ENCODE measurements at places on chromosomes 6 and 20.

GRCh38 chr6:70369332-70369950, 43.9 kb upstream of the FAM135A start:
- DNase-seq: peak; percentile 52

- no peak for DNase-seq
Observed at GRCh38 chr6:11188161-11188915, 44.1 kb downstream of the NEDD9 start.

- DNase-seq: no peak
Observed at GRCh38 chr6:35282472-35282871, 15.1 kb upstream of the DEF6 start.

DNA sequence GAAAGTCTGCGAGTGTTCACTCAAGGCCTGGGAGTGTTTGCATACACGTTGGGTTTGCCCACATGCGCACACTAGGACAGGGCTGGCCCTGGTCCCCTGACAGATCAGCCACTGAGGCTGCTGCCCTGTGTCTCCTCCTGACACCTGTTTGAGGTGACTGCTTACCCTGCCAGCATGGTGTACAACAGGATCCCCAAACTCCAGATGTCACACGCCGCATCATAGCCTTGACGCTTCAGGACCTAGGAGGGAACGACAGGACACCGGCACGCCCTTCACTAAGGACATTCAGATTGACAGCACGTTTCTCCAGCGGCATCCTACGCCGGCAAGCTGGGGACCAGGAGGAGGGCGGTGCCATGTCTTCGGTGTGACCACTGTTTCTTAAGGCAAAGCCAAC, 37.0 kb upstream of the MPC1 start:
- DNase-seq: no peak

DNA sequence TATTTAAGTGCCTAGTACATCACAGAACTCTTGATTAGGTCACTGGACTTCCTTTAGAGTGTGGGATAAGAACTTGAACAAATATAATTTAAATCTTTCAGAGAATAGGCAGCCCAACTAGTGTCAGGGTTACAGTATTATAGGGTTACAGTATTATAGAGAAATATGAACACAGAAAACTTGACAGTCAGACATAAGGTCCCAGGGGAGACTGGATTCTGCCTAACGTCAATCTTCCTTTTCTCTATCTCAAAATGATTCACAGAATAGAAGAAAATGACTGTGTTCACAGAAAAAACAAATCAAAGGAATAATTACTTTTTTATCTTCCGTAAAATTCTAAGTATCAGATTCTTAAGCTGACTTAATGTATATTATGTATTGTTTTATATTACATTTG, 623.8 kb downstream of the HTR1B start:
- DNase-seq: no peak

DNA sequence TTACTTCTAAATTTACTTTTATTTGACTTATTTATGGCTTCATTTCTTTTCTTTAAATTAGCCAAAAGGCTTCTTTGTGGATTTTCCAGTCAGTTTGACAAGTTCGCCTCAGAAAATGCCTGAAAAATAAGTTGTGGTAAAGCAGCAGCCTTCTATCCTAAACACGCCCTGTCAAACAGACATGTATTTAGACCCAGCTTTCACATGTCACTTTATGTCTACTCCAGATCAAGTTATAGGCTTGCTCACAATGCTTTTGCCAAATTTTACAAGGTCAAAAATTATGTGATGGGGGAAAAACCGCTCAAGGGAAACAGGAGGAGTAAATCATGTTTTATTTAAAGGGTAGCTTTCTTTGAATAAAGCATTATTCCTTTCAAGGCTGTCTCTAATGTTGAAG, 615.0 kb downstream of the HDGFL1 start:
- peak; percentile 67 for DNase-seq

GRCh38 chr20:57990396-57990987, 238.0 kb downstream of the ANKRD60 start:
- DNase-seq: no peak

DNA sequence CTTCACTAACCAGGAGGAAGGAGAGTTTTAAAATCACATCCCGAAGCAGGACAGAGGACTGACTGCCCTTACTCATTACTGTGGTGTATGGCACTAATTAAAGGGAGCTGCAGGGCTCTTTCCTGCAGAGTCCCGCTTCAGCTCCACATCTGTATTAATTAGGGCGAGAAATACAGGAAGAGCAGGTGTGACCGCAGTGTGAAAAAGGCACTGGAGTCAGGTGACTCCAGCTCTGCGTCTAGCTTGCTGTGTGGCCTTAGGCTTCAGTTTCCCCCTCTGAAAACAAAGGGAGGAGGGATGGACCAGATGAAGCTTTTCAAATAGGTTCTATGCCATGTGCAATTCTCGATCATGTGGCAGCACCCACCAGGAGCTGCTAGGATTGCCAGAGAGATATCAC, 34.0 kb downstream of the KIAA1755 start:
- DNase-seq: no peak

DNA sequence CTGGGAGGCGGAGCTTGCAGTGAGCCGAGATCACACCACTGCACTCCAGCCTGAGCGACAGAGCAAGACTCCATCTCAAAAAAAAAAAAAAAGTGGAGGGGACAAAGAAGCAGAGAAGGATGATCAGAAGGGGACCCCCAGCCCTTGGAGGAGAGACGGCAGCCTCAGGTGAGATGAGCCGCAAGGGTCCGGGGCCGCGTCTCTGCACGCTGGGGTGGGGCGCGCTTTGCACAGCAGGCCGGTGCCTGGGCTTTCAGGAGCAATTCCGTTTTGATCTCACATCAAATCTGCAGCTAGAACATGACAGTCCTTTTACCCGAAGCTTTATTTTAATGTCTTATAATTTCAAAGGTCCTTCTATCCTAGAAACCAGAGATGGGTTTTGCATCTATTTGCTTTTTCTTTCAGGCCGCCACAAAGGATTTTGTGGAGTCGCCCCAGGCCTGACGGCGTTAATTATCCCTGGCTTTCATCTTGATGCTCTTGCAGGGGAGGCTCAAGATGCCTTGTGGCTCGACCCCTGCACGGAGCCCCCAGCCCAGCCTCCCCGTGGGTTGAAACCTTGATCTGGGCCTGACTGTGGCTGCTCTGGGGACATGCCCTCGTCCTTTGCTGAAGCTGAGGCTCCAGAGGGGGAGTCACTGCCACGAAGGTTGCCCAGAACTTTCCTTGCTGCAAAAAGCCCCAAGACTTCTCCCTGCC, 17.3 kb downstream of the HRH3 start:
- no peak for DNase-seq

- DNase-seq: no peak
Observed at GRCh38 chr20:22568872-22569344, 15.5 kb downstream of the FOXA2 start.

DNA sequence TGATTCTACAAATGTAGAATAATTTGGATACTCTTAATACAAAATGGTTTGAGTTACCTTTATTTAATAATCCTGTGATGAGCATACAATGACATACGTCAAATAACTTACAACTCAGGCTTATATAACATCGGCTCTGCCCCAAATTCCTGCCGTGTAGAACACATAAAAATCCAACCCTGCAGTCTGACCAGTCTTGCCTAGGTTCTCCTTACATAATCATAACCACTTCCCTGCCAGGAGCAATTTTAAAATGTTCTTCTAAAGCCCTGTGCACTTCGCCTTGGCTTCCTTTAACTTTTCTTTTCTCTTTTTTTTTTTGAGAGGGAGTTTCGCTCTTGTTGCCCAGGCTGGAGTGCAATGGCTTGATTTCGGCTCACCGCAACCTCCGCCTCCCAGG, 16.2 kb upstream of the IER3 start:
- no peak for DNase-seq

- DNase-seq: no peak
Observed at GRCh38 chr6:151181706-151182363, 57.9 kb upstream of the AKAP12 start.

DNA sequence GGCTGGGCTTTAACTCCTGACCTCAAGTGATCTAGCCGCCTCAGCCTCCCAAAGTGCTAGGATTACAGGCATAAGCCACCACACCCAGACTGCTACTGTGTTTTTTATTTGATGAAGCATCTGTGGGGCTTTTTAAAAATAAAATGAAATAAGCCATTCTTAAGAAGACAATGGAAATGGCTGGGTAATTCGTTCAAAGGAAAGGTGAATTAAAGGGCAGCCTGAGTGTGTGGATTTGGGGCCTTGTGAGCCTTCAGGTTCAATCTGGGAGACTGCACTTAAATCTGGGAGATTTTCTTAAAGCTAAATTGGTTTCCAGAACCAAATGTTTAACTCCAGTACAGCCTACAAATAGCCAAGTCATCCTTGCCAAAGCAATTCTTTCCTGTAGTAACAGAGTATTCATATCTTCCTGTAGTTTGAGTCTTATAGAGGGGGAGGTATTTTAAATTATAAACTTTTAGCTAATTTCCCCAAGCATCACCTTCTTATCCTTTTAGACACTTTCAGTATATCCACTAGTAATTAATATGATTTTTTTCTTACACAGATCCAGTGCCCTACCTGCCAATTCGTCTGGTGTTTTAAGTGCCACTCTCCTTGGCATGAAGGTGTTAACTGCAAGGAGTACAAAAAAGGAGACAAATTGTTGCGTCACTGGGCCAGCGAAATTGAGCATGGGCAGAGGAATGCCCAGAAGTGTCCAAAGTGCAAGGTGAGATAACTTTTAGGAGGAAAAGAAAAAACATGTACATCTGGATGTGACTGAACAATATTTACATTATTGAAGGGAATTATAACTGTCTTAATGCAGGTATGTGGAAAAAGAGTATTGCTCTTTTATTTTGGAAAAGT, 95.4 kb downstream of the RNF217 start:
- DNase-seq: no peak

- DNase-seq: peak; percentile 37
Observed at GRCh38 chr6:30463651-30464618, 25.4 kb upstream of the HLA-E start.

DNA sequence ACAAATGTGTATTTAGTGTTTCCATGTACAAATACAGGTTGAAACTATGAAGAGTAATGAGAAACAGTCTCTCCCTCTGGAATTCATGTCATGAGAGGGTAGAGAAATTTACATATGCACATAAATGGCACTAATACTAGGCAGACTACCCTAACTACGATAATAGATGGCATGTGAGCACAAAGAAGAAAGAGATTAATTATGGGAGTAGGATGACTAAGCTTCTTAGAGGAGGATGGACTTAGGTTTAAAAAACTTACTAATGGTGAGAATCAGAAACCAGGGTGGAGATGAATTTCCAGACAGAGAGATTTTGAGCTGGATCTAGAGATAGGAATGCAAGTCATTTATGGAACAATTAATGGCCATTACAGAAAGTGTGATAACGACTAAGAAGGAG, 225.3 kb upstream of the HTR1E start:
- no peak for DNase-seq

DNA sequence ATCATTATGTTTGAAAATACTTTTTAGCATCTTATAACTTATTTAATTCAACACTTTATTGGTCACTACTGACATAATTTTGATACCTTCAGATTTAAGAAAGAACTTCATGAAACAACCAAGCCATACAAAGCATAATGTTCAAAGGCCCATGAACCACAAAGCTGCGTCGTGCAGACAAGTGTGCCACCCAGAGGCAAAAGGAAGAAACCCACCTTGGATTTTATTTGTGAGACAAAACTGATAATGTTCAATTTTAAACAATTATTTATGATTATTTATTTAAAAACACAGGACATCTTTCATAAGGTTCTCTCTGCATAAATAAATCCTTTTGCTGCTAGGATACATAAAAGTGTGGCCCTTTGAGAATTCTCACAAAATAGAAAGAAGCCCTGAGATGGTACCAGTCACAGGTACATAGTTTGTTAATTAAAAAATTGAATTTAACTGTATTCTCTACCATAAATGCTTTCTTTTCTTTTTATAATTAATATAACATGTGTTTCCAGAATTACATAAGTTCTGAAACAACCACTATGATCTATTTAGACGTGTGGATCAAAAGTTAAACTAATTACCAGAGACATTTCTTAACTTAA, 143.7 kb downstream of the RALGAPA2 start:
- DNase-seq: peak; percentile 14

GRCh38 chr6:118350881-118351430, 197.1 kb upstream of the PLN start:
- DNase-seq: no peak

DNA sequence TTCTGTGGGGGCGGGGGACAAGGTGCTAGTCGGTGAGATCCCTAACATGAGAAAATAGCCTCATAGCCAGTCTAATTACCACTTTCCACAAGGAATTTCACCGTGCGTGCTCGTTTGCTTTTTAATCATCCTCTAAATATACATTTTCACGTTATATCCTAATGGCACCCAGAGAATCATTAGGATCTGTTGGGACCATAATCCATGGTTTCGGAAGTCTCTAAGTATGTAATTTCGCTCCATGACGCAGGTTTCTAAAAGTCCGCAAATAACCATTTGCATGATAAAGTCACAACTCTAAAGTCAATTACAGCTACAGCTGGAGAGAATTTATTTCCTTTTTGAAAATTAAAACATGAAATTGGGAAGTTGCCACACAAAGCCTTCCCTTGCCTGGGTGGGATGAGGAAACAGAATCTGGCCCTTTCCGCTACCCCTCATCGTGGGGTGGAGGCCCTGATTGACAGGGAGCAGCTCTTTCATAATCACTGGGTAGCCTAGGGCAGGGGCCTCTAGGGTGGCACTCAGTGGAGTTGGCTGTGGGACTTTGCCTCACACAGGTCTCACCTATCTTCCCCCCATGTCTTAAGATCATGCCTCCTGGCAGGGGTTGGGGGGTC, 81.9 kb downstream of the LRFN2 start:
- DNase-seq: no peak

DNA sequence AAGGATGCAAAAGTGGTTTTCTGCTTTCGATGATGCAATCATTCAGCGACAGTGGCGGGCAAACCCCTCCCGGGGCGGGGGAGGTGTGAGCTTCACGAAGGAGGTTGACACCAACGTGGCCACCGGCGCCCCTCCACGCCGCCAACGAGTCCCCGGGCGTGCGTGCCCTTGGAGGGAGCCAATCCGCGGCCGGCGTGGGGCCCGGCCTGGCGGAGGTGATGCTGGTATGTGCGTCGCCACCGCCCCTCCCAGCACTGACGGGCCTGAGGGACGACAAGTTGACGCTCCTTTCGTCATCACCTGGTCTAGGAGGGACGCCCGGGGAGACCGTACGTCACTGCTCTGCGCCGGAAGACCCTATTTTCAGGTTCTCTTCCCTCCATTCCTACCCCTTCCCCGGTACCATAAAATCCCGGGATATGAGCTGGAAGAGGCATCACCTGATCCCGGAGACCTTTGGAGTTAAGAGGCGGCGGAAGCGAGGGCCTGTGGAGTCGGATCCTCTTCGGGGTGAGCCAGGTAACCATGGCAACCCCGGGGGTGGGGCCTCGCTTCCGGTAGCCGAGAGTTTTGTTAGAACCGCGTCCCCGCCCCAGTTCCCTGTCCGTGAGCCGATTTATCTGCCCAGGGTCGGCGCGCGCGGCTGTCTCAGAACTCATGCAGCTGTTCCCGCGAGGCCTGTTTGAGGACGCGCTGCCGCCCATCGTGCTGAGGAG, at the start of gene DXO:
Gene DXO, minus strand, starts transcription at position 146 of the 716 bp plus-strand sequence. CDS start 463 bp downstream, outside the sequence.
- peak; percentile 98 for DNase-seq

DNA sequence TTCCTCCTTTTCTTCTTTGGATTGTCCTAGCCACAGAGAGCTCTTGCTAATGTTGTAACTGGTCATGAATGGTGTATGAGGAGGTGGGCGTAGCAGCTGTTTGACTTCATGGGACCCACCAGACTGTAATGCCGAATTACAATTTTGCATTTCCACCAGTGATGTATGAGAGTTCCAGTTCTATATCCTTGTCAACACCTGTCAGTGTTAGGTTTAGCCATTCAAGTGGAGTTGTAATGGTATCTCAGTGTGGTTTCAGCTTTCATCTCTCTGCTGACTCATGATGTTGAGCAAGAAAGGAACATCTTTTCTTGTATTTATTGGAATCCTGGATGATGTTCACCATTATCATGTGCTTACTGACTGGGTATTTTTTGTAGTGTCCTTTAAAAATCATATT, 5.1 kb downstream of the IGF2R start:
- no peak for DNase-seq

- DNase-seq: no peak
Observed at GRCh38 chr6:134299236-134299635, 18.7 kb downstream of the SGK1 start.
